Activated naive CD4-positive, alpha-beta T cell (primary cell): ENCODE measurements at places on chromosomes 6 and 20.

- DNase-seq, result no peak
These were observed 64.9 kb downstream of the RREB1 start for GRCh38 chr6:7172649-7173048.

GRCh38 chr20:18987781-18988360, 174.3 kb downstream of the SCP2D1 start:
- DNase-seq, result no peak

DNA sequence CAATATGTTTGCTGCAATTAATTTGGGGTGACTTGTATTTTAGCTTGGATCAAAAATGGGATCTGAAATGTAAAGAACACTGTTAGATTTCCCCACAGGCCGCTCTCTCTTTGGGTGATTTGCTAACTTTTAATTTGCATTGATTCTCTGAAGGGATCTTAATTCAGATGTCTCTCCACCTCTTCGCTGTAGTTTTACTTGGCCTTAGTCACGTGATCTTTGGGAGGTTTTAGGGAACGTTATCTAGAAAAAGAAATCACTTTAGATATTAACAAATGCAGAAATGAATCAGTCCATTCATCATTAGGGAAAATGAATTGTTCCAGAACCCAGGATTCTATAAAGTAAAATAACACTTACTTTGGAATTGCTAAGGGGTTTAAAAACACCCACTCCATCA, 390.2 kb downstream of the THBS2 start:
- no peak for DNase-seq

GRCh38 chr6:79949233-79949632, 1.9 kb upstream of the ELOVL4 start:
- DNase-seq, result peak; percentile 1

- DNase-seq, result no peak
These were observed 193.4 kb downstream of the BACH2 start for GRCh38 chr6:90103056-90103800.

DNA sequence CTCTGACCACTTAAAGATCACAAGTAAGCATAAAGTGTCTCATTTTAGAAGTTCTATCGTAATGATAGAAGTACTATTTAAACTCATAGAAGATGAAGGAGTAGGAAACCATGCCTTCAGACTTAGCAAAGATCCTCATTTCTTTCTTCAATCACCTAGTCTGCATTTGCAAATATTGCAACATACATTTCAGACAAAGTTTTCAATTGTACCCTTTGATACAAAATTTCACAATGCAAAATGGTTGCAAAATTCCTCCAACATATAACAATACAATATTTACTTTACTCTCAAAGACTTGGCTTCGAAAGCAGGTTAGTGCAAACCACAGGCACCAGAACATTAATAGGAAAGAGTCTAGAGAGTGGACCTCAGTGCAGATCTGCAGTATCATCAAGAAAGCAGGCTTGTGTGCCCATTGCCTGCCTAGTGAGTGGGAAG, 16.1 kb upstream of the ROS1 start:
- DNase-seq, result no peak

- DNase-seq, result no peak
These were observed 25.7 kb downstream of the RCAN2 start for GRCh38 chr6:46465294-46466165.

- DNase-seq, result no peak
These were observed 34.2 kb downstream of the ANKRD60 start for GRCh38 chr20:58194175-58194791.

DNA sequence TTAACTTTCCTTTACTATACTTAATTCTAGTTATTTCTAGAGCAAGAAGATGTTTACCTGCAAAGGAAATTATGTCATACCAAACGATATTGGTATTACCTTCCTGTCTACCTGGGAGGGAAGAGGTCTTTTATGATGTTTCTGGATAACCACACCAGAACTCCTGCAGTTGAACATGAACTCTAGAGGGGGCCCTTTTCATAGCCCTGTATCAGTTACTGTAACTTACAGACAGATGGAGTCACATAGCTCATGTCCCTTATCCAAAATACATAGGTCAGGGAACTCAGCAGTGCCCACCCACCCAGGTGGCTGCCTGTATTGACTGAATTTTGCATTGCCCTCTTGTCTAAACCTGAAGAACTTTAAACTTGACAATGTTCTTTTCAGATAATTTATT, 35.1 kb upstream of the MYL9 start:
- no peak for DNase-seq

DNA sequence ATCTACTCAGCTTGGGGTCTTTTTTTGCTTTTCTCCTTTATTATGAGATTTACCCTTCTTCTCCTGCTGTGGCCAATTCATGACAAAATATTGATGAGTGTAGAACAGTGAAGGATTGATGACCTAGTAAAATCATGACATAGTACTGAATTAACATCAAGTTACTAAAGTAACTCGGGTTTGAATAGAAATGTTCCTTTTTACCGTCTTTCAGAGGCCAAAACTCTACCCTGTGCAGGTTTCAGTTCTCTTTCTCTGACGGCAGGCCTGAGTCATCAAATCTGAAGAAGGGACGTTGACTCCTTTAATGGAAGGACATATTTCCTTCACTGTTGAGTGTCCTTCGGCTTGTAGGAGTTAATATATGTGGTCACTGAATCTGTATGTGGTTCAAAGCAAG, 80.7 kb downstream of the RREB1 start:
- no peak for DNase-seq

DNA sequence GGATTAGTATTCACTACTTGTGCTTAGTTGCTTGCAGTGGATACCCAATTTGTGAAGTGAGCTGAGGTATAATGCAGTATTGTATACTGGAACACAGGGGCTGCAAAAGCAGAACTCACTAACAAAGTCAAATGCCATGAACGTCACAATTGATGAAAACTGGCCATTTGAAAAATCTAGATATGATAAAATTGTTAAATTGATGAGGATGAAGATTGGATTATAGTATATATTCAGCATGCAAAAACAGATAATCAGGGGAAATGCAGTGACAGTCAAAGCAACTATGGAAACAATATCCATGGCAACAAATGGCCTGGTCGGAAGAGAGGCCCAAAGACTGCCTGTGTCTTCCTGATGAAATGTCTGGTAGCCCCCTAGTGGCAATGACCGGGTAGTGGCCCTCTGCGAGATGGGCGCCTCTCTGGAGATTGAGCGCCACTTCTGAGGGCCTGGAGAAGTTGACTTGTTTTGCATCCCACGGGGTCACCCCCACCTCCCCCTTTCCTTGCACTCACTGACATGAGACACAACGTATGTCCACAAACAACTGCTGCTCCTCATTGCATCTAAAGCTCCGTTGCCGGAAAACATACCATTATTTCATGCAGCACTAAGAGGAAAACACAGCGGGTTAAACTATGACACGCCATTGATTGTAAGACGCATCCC, 43.6 kb downstream of the C6orf15 start:
- DNase-seq, result peak; percentile 26

DNA sequence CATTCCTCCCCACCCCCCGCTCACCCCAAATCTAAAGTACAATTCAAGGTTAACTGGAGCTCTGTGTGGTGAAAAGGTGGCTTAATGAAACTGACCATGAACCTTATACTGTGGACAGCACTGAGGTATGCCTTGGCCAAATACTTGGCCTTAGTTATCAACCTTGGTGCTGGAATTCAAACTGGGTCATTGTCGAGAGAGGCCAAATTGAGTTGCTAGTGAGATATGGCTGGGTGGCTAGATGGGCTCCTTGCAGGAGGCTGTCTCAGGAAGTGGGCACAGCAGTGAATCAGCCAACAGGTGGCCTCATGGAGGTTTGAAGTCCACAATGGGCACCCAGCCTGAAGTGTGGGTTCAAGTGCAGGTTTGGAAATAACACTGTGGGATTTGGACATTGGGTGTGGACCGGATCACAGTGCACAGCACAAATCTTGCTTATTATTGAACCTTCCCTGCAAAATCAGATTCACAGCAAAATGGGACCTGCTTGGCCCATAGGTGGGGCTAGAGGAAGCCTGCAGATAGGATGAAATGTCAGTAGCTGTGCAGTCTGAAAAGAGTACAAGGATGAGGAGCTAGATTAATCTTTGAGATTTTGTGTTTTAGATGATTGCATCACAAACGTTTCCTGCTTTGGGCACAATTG, 5.6 kb upstream of the BTBD3 start:
- DNase-seq, result no peak

GRCh38 chr6:148814082-148814790, 67.4 kb downstream of the UST start:
- no peak for DNase-seq

DNA sequence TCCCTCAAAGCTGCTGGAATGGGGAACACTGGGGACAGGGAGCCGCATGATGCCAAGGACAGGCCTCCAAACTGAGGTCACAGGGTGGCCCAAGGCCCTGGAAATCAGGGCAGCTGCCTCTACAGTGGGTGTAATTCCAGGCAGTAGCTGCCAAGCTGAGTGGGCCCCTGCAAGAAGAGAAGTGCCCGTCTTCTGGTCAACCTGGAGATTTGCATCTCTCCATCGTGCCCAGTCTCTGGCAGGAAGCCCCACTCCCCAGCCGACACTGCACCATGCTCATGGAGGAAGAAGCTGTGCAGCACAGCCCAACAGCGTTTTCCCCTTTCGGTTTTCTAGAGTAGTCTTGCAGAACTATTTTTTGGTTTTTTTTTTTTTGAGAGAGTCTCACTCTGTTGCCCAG, 2.2 kb upstream of the FAM209A start:
- DNase-seq, result no peak

DNA sequence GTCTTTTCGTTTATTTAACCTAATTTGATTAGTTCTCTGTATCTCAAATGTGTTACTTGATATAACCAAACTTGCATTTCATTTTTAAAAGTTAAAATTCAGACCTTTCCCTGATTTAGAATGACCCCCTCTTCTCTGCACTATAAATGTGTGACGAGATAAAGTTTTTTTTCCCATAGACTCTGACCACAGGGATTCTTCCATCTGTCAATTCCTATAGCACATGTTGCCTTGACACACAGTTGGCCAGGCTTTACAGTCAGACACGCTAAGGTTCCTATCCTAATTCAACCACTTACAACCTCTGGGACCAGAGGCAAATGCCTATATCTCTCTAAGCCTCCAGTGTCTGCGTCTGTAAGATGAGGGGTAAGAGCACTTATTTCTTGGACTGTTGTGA, 40.6 kb downstream of the KCNS1 start:
- no peak for DNase-seq

DNA sequence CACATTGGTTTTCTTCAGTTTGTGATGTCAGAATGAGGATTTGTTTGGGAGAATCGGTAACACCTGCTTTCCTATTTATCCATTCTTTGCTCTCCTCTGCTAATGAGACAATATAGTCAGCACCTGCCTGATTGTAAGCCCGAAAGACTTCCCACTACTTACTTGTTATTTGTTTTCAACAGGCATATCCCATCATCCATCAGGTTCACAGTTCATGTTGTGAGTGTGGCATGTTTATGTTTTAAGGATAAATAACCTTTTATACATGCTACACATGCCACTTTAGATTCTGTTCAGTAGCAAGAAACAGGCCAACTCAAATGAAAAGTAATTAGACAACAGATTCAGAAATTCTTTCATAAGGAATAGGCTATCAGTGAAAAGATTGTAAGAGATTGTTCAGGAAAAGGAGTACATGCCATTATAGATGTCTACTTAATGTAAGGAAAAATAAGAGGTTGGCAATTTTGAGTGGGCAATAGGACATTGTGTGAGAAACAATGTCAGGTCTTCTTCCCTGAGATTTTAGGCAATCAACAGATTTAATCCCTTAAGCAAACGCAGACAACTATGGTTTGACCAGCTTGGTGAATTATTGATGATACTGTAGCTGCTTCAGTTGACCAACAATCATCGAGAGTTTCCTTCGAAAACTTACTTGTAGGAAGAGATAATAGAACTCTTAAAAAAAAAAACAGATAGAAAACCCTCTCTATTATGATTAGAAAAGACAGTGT, 7.9 kb upstream of the GPRC6A start:
- no peak for DNase-seq
